CD14-positive monocyte (primary cell): ENCODE measurements at places on chromosomes 12 and 14.

- DNase-seq: no peak
Measured at GRCh38 chr12:86675197-86675596, 419.0 kb upstream of the MGAT4C start.

DNA sequence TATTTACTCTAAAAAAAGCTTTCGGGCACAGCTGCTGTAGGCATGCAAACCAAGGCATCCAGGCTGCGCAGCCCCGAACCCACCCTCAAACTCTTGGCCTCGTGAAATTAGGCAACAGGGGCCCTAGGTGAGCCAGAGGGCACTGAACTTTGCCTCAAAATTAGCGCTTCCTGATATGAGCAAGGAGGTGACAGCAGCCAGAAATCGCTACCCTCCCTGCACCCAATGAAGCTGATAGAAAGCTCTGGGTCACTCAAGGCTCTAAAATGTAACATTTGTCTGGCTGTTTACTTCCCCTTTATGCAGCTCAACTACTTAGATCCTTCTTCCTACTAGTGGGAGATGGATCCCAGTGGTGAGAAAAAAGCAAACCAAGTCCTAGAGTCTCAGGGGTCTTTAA lies 61.8 kb downstream of the PITPNM2 start:
- peak; percentile 67 for DNase-seq

- no peak for DNase-seq
Measured at GRCh38 chr14:37807722-37808121, 212.3 kb downstream of the TTC6 start.

- DNase-seq: no peak
Measured at GRCh38 chr12:50925342-50925651, 27.0 kb upstream of the HIGD1C start.

DNA sequence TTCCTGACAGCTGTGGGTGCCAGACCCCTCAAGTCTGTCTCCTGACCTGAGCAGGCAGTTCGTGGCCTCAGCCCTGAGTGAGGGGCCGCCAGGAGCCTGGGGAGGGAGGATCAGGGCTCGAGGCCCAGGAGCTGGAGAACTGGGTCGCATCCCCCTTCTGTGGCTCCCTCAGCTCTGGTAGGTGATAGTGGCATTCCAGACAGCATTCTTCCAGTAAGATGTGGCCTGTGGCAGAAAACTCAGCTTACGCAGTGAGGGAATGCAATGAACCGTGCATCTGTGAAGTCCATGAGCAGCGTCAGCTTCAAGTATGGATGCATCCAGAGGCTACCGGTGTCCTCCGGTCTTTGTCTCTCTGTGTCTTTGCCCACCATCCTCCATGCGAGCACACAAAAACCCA lies 28.4 kb upstream of the FBRSL1 start:
- no peak for DNase-seq

GRCh38 chr12:130124605-130125244 lies 37.5 kb upstream of the FZD10 start:
- no peak for DNase-seq

- peak; percentile 34 for DNase-seq
Measured at GRCh38 chr12:82040987-82041743, 282.0 kb upstream of the PPFIA2 start.

- no peak for DNase-seq
Measured at GRCh38 chr12:12561371-12562015, 1.2 kb downstream of the DUSP16 start.

GRCh38 chr14:37591311-37591940 lies 3.6 kb downstream of the FOXA1 start:
- DNase-seq: no peak
